ENCODE measurements at places on chromosomes 3 and 15.

DNA sequence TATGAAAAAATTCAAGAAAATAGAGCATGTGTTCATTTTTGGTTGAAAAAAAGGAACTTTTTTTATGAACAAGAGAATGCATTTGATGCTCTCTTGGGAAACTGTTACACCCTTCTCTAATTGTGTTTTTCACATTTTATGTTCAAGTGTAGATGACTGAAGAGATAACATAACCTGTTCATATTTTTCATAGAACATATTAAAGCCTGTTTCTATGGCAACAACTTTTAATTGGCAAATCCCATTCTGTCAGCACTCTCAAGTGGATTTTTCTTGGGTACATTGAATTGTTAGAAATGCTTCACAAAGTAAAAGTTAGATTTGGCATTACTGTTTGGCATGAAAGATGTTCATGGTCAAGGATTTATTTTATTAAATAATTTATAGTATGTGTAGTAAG, 117.5 kb downstream of the MBNL1 start:
- DNase-seq = peak; percentile 10

DNA sequence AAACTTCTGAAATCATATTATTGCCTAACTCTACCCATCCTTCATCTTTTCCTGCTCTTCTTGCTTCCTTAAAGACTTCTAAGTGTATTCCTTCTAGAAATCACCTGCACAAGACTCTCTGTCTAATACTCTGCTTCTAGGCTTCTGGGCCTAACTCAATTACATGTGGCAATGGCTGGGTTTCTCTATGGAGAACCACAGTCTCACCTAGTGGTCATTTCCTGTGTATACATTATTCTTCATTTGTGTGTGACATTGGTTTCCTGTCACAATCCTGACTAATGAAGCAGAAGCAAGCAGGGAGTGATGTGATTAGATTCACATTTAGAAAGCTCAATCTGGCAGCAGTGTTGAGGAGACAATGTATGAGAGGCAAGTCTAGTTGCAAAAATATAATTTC, 16.9 kb upstream of the CLDN1 start:
- DNase-seq = no peak

DNA sequence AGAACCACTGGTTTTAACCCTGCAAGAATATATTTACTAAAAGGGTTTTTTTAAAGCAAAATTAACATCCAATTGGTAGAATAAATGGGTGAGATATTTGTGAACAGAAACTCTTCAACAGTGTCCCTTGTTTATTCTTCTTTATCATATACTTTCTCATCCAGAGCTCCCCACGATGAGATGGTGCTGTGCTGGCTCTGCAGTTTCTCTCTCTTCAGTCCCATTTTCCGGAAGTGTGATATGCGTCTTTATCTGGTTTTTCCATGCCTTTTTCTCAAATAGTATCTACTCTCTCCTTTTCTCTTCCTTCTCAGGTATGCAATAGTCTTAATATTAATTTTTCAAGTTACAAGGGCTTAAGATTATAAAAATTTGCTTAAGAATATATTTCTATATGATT, 1.5 kb downstream of the EAF2 start:
- no peak for DNase-seq

DNA sequence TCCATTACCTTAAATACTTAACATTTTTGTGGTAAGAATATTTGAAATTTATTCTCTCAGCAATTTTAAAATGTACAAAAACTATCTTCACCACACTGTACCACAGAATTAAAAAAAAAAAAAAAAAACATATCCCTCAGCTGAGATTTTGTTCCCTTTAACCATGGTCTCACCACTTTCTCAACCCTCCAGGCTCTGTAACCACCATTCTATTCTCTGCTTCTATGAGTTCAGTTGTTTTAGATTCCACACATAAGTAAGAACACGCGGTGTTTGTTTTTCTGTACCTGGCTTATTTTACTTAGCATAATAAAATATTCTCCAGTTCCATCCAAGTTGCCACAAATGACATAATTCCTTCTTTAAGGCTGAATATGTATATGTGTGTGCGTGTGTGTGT, 41.5 kb downstream of the CSNK1G1 start:
- no peak for DNase-seq

DNA sequence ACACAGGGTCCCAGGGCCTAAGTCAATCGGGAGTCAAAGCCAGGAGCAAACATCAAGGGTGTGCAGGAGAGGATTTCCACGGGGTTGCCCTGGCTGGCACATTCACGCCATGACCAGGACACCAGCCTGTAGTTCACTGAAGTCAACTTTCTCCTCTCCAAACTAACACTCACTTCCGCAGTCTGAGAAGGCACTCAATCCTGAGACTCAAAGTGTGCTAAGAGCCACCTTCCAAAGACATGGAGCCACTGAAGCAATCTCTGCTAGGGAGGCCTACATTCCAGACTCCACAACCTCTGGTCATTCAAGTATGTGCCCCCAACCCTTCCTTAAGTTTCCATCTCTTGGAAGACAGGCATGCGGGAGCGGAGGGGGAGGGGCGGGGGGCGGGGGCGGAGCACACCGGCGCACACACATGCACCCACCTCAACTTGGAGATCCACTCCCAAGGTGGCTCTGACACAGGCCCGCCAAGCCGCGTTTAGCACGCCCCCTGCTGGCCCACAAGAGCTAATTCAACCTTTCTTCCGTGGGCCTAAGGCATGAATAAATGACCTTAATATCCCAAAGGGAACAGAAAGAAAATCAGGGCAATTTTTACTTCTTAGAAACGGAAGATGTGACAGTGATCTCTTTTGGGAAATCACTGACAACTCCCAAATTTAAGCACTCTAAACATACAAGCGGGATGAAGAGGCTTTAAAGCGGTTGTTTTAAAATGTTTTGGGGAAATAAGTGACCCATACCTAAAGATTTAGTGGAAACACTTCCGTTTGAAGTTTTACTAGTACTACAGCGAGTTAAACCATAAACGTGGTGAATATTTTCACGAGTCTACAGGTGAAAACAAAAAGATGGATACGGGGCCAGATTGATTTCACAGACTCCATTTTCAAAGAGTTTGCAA, 162.5 kb upstream of the CHRNA7 start:
- DNase-seq = peak; percentile 48

DNA sequence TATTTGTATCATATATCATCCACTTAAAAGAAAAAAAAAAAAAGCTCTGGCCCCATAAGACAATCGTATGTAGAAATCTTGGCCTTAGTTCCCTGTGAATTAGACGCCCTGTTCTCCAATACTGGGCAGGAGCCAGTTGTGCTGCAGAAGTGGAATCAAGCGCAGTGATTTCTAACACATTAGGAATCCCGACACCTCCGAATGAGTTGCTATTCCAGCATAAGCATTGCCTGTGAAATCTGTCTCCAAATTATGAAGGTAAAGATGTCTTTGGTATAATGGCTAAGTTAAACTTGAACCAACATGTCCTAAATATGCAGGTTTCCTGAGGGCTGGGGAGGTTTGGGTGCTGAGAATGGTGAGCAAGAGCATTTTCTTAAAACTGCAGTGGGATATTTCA, 199.4 kb upstream of the ARRDC4 start:
- no peak for DNase-seq

GRCh38 chr3:171225165-171225564, 198.6 kb upstream of the SLC2A2 start:
- DNase-seq = peak; percentile 56

DNA sequence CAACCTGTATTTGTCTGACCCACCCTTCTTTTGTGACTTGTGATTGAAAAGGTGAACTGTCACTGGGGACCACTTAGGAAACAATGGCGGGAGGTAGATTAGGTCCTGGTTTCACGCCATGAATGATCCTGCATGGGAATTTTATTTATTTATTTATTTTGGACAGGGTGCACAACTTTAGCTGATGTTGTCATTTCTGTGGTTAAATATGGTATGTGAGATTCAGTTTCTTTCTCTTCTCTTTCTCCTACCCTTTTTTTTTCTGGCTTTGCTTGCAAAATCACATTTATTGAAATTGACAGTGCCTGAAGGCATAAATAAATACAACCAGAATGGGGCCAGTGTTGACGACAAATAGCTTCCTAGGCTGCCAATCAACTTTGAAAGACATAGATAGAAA, 18.0 kb upstream of the HTR3E start:
- no peak for DNase-seq

DNA sequence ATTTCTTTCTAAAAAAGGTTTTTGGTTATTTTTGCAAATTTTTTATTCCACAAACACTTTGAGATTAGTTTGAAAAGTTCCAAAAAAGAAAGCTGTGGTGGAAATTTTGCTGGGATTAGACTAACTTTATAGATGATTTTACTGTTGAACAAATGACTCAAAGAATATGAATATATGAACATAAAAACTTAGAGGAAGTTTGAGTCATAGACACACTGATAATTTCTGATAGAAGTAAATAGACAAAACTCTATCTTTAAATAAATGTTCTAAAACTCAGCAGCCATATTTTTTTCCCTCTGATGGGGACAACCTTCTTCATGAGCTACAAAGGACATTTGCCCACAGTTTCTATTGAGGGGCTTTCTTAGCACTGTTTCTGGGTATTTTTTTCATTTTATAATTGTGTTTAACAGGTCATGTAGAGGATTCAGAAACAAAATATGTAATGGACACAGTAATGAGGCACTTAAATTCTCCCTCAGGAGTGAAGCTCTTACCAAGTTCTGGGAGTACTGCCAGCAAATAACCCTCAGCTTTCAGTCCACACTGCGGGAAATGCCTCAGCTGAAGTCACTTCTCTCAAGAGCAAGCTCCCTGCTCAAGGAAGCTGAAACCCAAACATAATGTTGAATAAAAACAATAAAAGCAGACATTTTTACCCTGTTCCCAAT, 157.6 kb downstream of the NFKBIZ start:
- no peak for DNase-seq

GRCh38 chr15:29322415-29322814, 52.8 kb upstream of the NSMCE3 start:
- no peak for DNase-seq

GRCh38 chr3:184186184-184186901, at the start of gene ABCF3:
ABCF3 (plus strand) TSS chr3:184186199; CDS start chr3:184186208, 9 bp downstream.
- DNase-seq = no peak

- DNase-seq = no peak
These were observed 63.1 kb downstream of the STRIT1 start for GRCh38 chr3:155230382-155230781.

DNA sequence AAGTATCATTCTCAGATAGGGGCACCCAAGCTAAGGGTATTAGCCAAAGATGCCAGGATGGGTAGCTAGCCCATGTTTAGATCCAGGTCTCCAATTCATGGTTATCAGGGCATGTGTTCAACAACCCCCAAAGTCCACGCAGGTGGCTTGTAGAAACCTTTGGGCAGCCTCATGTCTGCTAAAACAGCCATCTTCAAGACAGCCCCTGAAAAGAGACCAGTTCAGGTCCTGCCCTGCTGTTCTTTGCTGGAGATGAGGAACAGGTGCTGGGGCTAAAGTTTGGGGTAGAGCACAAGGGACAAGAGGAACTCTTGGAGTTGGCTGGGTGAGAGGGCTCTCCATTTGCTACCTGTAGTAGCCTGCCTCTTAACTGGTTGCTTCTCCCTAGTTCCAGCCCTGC, 4.6 kb downstream of the PPM1M start:
- DNase-seq = no peak

GRCh38 chr3:195251336-195252065, 19.5 kb downstream of the XXYLT1 start:
- no peak for DNase-seq

DNA sequence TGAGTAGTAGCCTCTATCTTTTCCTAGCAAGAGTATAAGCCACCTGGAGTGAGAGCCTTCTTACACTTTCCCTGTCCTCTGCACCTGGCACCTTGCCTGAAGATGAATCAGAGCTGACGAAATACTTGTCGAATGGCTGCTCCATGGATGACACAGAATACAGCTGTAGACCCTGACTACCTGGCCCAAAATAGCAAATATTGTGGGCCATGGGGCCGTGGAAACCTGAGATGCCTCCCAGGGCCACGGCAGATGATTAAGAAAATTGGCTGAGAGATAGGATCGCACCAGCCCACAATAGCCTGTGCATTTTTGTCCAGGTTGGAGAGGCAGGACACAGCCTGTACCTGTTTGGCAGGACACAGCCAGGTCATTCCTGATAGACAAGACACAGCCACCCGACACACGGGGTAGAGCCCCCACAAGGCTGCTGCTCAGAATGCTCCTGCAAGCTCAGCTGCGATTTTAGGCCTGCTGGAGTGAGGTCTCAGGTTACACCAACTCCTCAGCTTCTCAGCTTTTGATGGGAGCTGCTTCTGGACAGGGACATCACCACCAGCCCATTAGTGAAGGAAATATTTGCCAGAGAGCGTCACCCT, 22.9 kb upstream of the TPM1 start:
- no peak for DNase-seq

DNA sequence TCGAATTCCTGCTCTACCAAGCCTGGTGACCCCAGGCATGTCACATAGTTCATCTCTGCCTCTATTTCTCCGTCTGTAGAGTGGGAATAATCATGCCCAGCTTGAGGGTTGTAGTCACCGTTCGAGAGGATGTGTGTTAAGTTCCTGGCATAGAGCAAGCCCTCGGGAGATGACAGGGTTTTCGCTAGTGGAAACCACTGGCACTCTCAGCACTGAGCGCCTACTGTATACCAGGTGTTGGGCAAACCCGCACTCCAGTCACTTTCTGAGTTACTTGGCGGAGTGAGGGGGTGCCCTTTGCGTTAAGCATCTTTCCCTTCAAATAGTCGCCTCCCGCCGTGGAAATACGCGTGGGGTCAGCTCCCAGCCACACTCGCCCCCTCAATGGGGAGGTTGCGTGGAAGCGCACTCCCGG, 5.1 kb downstream of the FEZF2 start:
- no peak for DNase-seq

- DNase-seq = no peak
These were observed 40.5 kb upstream of the CDV3 start for GRCh38 chr3:133532951-133533350.

- no peak for DNase-seq
These were observed 116.9 kb upstream of the GADL1 start for GRCh38 chr3:31011380-31011779.

DNA sequence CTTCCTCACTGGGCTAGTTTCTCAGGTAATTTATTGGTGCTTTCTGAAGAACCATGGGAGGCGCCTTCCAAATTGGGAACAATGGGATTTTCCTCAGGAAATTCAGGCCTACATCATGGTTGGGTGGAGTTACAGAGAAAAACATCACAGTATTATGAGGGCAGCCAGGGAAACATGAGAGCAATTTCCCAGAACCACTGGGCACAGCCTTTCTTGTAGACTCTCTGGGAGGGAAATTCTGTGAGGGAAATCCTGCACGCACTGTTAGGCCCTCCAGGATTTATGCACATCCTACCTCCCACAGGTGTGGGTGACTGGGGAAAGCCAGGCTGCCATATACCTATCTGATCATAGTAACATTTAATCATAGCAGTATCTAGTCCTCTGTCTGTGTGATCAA, 13.2 kb downstream of the POPDC2 start:
- DNase-seq = no peak

- DNase-seq = no peak
These were observed 53.4 kb downstream of the USP13 start for GRCh38 chr3:179706233-179706632.

DNA sequence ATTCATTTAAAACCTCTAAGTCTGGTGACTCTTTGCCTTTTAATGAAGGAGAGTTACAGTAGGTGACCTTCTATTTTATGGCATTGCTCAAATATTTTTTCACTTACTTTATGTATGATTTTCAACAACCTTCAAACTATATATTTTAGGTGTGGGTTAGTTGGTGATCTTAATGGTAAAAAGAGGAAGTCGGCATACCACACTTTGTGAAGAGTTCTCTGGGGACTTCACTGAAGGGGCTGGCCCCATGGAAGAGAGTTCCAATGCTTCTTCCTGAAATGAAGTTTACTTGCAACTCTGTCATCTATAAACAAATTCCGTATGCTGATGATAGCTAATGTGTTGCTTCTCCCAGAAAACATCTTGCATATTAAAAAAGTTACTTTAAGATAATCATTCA, 647.0 kb upstream of the SGO1 start:
- DNase-seq = no peak
